ENCODE measurements at places on chromosomes 1 and 21.

GRCh38 chr1:228695015-228695955, 40.0 kb upstream of the RHOU start:
- no peak for DNase-seq

DNA sequence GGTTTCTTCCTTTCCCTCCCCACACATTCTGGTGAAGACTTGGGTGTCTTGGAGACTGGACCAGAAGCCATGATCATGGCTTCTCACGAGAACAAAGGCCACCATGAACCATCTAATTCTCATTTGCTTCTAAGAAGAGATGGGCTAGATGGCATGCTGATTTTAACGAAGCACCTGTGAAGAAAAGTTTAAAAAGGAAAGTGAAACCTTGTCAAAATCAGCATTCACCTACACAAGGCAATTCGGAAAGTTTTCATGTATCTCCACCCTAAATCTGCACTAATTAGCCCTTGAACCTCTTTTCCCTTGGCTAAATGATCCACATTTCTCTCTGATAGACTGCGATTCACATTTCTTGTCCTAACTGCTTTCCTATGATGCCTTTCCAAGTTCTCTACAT, 114.3 kb upstream of the RAVER2 start:
- DNase-seq: no peak

DNA sequence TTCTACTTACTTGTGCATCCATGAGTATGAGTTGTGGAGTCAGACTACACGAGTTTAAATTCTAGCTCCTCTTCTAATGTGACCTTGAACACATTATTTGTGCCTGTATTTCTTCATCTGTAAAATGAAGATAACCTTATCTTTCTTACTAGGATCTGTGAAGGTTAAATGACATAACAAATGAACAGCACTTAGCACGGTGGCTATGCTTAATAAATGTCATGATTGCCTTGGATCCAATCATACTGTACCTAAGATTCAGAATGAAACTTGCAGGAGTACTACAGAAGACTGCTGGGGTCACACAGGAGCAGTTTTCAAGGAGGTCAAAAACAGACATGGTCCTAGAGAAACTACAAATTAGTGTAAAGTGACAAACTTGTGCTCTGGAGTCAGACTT, 22.2 kb upstream of the ALG14 start:
- no peak for DNase-seq

GRCh38 chr21:37001441-37001840, 5.1 kb upstream of the RIPPLY3 start:
- DNase-seq: no peak

DNA sequence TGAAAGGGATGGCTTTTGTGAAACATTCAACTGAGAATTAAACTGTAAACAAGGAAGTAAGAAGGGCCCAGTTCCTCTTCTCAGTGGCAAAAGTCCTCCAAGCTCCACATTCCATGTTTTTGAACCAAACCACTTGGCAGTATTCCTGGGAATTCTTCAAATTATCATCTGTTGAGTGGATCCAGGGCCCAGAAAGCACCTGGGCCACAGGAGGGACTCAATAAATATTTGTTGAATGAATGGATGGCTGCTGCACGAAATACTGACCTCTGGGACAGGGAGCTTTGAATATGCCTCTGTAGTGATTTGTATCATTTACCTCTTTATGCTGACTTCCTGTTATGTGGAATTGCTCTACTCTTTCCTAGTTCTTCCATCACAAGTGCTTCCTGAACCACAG, 4.7 kb downstream of the SLC35F3 start:
- DNase-seq: no peak

DNA sequence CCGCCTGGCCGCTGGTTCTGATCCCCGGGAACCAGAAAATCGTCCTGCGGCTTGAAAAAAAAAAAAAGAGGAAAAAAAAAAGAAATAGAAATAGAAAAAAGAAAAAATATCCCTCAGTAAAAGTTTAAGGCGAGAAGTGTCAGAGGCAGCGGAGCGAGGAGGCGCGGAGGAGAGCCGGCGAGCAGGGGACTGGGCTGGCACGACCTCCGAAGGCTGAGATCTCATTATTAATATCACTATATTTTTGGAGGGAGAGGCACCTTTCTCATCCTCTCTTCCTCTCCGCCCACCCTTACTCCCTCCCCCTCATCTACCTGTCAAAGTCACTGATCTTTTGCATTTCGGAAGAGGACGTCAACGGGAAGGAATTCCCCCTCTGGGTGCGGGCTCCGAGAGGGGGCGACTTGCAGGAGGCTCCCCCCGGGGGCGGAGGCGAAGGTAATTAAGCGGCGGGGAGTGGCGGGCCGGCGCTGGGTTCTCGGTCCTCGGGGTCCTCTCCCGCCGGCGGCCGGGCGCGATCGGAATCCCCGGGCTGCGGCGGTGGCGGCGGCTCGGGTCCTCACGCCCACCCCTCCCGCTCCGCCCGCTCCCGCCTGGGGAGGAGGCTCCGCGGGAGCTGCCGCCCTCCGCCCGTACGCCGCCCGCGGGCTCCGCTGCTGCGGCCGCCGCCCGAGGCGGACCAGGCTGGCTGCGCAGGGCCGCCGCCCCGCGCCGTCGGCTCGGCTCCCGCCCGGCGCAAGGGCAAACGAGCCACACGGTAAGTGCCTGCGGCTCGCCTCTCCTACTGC, at the start of gene NTNG1:
Gene NTNG1, plus strand, starts transcription at position 337 of the 788 bp plus-strand sequence.
- peak; percentile 52 for DNase-seq

GRCh38 chr1:79732950-79733349, 726.4 kb upstream of the ADGRL4 start:
- no peak for DNase-seq

GRCh38 chr1:248136811-248137210, 8.1 kb upstream of the OR2M5 start:
- DNase-seq: no peak

DNA sequence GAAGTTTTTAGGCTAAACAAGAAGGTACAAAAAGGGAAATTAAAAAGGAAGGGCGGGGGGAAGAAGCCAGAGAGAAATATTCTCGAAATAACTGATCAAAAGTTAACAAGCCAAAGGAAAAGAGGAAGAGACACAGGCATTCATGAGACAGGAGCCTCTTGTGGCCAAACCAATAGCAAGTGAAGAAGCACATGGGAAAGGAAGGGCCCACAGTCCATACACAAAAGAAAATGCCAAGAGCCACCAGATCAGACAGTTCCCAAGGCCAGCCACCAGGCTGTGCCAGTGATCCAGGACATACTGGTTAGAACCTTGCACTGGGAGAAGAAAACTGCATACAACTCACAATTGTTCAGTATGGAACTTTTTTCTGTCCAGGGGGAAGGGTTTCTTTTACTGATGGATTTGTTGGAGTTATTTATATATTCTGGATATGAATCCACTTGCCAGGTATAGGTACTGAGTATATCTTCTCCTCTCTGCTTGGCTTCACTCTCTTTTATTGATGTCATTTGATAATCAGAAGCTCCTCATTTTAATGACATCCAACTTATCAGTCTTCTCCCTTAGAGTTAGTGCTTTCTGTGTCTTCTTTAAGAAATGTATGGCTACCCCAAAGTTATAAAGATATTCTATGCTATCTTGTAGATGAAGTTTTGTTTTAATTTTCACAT, 76.8 kb downstream of the CD46 start:
- DNase-seq: peak; percentile 48

DNA sequence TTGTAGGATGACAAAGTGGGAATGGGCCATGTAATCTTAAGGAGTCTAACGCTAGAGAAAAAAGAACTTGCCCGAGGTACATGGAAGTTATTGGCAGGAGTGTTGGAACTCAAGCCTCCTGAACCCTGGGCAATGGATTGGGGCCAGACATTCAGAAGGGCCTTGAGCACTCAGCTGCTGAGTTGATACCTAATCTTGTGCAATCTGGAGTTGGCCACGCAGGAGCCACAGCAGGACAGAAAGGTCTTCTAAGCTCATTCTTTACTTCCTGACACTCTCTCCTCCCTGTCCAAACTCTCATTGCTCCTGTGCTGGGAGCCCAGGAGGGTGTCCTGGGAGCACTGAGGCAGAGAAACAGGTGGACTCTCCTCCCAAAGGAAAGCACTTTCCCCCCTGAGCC, 25.1 kb upstream of the CSF1 start:
- no peak for DNase-seq

DNA sequence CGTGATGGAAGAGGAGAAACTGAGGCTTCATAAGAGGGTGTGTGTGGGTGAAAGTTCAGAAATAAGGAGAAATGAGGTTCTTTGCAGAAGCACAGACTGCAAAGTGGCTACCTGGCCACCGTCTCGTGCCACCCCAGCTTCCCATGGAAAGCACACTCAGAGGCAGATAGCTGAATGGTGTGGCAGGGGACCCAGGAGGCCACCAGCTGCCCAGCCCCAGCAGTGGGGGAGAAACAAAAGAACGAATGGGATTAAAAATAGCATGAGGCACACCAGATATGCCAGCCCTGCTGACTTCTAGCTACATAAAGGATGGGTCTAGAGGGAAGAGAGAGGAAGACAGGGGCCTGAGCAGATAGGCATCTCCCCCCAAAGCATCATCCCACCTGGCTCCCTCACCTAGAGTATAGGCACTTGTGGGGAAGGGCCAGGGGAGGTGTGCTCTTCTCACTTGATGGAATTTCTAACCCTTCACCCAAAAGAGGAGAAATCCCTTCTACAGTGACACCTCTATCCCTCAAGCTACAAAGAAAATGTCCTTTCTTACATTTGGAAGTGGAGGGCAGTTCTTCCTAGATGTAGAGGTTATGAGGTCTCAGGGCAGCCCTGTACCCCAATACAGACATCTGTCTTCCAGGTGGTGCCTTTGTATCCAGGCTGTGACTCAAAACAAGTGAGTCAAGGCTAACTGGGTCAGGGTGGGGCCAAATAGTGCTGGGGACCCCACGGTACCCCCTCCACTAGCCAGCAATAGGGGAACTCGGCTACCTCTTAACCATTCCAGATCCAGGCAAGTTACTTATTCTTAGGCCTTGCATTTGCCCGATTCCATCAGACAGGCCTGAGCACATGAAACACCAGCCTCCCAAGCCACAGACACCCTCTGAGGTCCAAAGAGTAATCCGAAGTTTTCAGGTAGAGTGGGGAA, 3.5 kb downstream of the HDGF start:
- no peak for DNase-seq

- no peak for DNase-seq
Measured at GRCh38 chr1:213719462-213719861, 268.3 kb upstream of the PROX1 start.

GRCh38 chr1:61356995-61357394, 274.6 kb downstream of the NFIA start:
- DNase-seq: no peak

DNA sequence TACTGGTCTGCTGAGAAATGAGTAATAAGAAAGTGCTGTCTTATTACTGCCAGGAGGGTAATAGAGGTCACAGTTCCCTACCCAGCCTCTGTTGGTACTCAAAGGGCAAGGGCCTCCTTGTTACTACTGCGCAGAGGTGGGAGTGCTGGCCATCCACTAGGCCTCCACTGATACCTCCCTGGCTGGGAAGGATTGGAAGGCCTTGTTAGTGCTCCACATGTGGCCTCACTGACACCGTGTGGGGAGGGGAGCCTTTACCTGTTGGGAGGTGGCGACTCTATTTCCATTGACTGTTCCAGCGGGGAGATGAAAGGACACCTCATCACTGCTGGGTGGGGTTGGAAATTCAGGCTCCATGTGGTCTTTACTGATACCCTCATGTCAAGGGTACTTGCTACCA, 57.8 kb upstream of the USP24 start:
- DNase-seq: no peak

GRCh38 chr1:85128316-85128715, 72.5 kb downstream of the SYDE2 start:
- DNase-seq: no peak

DNA sequence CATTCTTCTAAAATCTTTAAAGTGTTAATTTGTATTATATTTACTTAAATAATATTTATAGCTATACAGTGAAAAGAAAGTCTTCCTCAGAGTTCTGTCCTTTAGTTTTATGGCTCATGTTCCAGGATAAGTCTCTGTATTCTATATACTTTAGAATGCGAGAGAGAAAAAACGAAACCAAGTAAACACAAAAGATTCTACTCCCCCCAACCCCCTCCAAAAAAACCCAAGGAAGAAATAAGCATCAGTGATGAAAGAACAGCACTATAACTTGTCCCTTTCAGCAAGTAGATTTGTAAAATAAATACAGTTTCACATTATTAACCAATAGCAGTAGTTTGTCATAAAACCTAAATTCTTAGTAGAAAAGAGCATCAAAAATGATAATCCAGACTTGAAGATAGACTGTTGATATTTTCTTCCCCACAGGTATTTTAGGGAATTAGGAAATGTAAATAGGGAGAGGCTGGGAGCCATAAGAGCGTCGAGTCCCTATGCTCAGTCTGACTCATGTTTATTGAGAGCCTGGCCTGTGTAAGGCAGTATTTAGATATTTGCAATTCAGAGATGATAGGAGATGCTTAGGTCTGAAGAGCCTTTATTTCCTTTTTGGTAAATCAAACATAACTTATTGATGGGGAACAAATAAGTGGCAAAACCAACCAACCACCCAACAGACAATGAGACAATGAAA, 35.5 kb downstream of the CDC14A start:
- no peak for DNase-seq

GRCh38 chr1:153933430-153933829, 10.7 kb upstream of the GATAD2B start:
- DNase-seq: no peak

GRCh38 chr1:39080269-39080826, 54.2 kb downstream of the NDUFS5 start:
- DNase-seq: no peak

DNA sequence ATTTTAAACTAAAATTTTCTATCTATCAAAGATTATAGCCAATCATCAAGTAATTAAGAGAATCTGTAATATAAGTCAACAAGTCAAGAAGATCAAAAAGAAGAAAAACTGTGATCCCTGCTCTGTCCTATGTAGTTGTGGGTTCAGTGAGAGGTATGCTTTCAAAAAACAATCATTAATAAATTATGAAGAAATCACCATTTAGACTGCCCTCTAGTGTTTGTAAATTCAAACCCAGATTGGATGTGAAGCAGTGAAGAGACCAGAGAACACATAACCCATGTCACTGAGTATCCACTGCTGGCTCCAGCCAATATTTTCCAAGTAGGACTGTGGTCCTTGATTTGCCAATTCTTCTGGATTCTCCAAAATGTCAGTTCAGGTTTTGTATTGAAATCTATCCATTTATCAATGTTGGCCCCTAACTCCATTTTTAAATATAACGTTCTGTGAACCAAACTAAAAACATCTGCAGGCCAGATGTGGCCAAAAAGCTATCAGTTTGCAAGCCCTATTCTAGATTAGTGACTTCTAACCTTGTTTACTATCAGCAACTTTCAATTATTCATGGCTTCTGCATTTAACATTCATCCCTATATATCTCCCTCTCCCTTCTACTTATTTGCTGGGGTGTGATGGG, 467.5 kb upstream of the CXADR start:
- peak; percentile 54 for DNase-seq

- no peak for DNase-seq
Measured at GRCh38 chr1:100036718-100037655, 67.2 kb downstream of the SLC35A3 start.

GRCh38 chr1:27686223-27686990, 14.4 kb upstream of the IFI6 start:
- no peak for DNase-seq

DNA sequence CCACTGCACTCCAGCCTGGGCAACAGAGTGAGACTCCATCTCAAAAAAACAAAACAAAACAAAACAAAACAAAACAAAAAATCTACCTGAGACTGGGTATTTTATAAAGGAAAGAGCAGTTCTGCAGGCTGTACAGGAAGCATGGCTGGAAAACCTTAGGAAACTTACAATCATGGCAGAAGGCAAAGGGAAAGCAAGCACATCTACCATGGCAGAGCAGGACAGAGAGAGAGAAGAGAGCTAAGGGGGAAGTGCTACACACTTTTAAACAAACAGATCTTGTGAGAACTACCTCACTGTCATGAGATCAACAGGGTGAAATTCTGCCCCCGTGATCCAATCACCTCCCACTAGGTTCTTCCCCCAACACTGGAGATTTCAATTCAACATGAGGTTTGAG, 198.3 kb upstream of the SAMSN1 start:
- no peak for DNase-seq

Measured in NCI-H1105 treated with DMSO at 0.1 percent for 48 hours (cell line).